Activated gamma-delta T cell (primary cell): ENCODE measurements at places on chromosomes 1 and 21.

- no peak for DNase-seq
Measured at GRCh38 chr1:19035377-19036040, 79.0 kb upstream of the IFFO2 start.

DNA sequence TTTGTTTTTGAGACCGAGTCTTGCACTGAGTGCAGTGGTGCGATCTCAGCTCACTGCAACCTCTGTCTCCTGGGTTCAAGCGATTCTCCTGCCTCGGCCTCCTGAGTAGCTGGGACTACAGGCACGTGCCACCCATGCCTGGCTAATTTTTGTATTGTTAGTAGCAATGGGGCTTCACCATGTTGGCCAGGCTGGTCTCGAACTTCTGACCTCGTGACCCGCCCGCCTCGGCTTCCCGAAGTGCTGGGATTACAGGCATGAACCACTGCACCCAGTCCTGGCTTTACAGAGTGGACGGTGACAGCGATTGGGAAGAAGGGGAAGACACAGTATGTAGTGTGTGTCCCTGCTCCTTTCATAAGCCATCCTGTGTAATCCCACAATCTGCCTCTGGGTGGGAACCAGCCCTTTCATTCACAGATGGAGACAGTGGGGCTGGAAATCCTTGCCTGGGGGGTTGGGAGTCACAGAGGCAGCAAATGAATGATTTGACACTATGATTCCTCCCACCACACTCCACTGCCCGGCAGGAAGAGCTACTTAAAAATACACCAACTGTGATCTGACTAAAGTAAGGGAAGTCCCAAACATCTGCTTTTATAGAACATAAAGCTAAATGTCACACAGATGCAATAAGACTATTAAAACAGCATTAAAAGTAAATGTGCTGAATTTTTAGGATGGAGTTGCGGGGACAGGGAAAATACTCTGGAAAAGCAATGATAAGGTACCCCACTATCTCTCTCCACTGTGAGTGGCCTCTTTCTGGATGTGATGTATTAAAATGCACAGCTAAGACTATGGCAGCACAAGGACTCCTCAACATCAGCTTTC lies 4.5 kb downstream of the PARP1 start:
- no peak for DNase-seq

- DNase-seq, result no peak
Measured at GRCh38 chr1:150015651-150016131, 5.2 kb upstream of the OTUD7B start.

DNA sequence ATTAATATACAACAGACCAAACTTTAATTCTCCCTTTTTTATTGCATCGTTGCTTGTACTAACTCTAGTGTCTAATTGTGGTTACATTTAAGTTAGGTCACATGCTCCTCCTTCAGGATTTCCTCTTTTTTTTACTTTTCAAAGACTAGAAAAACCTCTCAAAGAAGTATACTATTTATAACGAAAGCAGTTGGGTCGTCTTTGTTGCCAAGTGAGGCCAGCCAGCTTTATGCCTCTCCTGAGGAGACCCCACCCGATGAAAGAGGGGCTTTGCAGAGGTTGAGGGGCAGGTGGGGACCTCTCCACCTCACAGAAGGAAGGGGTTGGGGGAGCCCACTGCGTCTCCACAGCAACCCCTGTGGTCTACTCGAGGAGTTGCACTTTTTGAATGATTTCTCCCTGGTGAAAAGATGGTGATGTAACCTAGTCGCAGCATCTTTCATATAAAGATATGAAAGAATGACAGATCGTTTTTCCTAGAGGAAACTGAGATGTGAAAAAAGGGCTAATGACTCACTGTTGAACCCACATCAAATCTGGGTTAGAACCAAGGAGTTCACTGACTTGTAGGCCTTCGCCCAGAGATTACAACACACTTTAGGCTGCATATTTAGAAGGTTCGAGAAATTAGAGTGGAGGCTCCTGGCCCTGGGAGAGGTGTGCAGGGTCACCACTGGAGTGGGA lies 6.4 kb downstream of the TGFB2 start:
- no peak for DNase-seq

- no peak for DNase-seq
Measured at GRCh38 chr1:185312361-185313138, 4.5 kb downstream of the IVNS1ABP start.

DNA sequence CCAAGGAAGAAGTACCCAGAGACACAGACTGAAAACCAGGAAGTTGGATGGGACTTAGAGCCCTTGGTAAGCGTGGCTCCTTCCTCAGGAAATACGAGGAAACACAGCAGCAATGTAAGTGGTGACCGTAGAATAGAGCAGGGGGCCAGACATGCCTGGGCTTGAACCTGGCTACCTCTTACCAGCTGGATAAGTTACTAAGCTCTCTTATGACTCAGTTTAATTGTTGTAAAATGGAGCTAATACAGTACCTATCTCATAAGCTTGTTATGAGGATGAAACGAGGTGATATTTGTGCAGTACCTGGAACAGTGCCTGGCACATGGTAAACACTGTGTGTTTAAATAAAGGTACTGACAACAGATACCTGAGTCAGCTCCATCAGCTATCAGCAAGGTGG lies 19.2 kb downstream of the EBNA1BP2 start:
- no peak for DNase-seq

DNA sequence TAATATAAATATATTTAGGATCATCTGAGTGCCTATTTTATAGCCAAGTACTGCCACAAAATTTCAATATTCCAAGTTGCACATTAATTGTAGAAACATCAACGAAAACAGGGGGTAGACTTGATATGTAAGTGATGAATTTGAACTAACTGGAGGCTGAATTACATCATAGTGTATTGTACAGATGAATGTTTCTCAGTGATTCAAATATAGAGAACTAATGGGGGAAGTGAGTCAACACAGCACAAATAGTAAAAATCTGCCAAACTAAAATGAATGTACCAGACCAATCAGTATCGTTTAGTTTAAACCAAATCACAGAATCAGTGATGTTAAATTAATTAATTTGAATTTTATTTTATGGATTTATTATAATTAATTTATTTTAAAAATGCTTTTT lies 42.8 kb downstream of the RTCA start:
- DNase-seq, result no peak
